Activated naive CD4-positive, alpha-beta T cell treated with anti-CD3 and anti-CD28 coated beads for 36 hours (primary cell): ENCODE measurements at places on chromosomes 16 and 17. TPM values are rescaled to one million over a fixed set of nuclear protein-coding genes. Genes with fewer than 3 reads are reported as not detected.

DNA sequence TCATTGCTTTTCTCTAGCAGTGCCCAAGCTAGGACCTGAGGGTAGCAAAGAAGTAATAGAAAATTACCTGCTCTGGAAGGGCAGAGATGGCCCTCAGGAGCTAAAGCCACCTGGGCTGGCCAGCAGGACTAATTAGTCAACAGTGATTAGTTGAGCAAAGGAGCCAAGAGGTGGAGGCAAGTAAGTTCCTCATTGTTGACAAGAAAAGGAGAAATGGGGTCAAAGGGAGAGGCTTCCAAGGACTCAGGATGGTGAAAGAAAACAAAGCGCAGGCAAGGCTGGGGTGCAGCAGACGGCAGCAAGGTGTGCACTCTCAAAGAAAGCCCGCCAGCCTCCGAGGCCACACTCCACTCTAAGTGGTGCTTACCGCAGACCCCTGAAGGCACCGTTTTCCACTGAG, 44.6 kb downstream of the CMTM4 start:
- H3K4me3 ChIP-seq = no peak overlapping the region
- no peaks in the 10 kb centered on the region for H3K36me3 ChIP-seq
- no peak overlapping the region for H3K27ac ChIP-seq
- H3K27me3 ChIP-seq = no peaks in the 10 kb centered on the region

Gene ALDH3A1
- not detected for total RNA-seq

- H3K4me1 ChIP-seq = peaks cover 20% of the 10 kb centered on the region
- peaks cover 24% of the 10 kb centered on the region for H3K27me3 ChIP-seq
- H3K4me3 ChIP-seq = no peak overlapping the region
Measured at GRCh38 chr17:4497101-4497824, 1.4 kb upstream of the SPNS2 start.

GRCh38 chr17:38538906-38539305, 66.8 kb downstream of the SRCIN1 start:
- no peaks in the 10 kb centered on the region for H3K36me3 ChIP-seq
- no peak overlapping the region for H3K4me3 ChIP-seq
- H3K4me1 ChIP-seq = no peaks in the 10 kb centered on the region
- DNase-seq = no peak

DNA sequence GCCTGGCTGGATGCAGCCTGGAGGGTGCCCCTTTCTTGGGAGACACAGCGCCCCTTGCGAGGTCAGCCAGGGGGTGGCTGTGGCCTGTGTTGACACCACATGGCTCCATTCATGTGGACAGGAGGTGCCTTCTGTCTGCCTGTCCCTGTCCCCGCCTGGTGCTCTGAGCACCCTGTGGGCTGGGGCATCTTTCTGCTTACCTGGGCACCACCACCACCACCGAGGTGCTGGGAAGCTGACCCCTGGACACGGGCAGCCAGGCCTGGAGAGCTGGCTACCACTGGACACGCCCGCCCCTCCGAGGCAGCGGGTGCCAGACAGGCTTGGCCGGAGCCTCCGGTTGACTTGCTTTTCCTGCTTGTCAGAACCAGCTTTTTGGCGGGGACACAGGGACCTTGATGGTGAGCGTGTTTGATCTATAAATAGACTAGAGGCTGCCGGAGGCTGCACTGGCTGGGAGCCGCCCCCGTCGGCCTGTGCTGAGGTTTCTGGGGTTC, 121.3 kb upstream of the GSE1 start:
- peaks cover 4% of the 10 kb centered on the region for H3K4me1 ChIP-seq
- H3K4me3 ChIP-seq = no peak overlapping the region
- H3K27ac ChIP-seq = no peak overlapping the region
- H3K36me3 ChIP-seq = no peaks in the 10 kb centered on the region
- DNase-seq = no peak

Gene JPT1
- 242 TPM for total RNA-seq

DNA sequence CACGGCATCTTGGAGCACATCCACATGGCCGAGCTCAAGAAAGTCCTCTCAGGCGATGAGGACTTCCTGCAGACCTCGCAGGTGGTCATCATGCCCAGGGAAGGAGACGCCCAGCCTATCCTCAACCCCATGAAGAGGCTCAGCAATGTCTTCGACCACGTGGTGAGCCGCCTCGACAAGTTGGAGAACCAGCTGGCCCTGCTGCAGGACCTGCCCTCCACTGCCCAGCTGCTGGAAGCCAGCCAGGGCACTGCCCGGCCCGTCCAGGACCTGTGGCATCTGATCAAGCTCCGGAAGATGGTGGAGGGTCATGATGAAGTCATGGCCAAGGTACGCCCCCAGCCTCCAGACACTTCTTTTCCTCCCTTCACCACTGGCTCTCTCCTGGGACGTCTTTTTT, 440 bp downstream of the C16orf96 start:
- H3K27ac ChIP-seq = no peak overlapping the region
- no peaks in the 10 kb centered on the region for H3K4me1 ChIP-seq
- H3K4me3 ChIP-seq = no peak overlapping the region
- no peak for DNase-seq
- no peaks in the 10 kb centered on the region for H3K36me3 ChIP-seq

Gene NXN
- 0.33 TPM for total RNA-seq

- no peaks in the 10 kb centered on the region for H3K27me3 ChIP-seq
- H3K4me1 ChIP-seq = peaks cover 25% of the 10 kb centered on the region
- DNase-seq = no peak
- peaks cover 33% of the 10 kb centered on the region for H3K36me3 ChIP-seq
Measured at GRCh38 chr16:56478281-56479049, 27.1 kb downstream of the OGFOD1 start.
